ENCODE measurements at places on chromosomes 3 and 15.

DNA sequence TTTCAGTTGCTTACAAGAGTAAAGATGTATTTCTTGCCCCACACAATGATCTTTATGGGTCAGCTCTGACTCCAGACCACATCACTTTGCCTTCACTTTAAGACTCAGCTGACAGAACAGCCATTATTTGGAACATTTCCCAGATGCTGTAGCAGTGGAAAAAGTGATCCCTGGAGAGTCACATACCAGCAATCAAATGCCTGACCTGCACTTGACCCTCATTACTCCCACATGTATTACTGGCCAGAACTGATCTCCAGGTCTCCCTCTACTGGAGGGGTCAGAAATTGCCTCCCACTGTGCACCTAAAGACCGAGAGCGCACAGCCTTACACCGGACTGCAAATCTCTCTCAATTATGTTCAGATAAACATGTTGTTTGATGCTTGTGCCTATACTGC is 88.6 kb upstream of the ZNF385D start:
- no peak for DNase-seq

- no peak for DNase-seq
Measured at GRCh38 chr3:101849714-101850245, 466 bp downstream of the NFKBIZ start.

GRCh38 chr3:38099518-38099917 is 37.4 kb downstream of the ACAA1 start:
- no peak for DNase-seq

- DNase-seq = no peak
Measured at GRCh38 chr15:62254137-62254934, 89.3 kb upstream of the C2CD4B start.

DNA sequence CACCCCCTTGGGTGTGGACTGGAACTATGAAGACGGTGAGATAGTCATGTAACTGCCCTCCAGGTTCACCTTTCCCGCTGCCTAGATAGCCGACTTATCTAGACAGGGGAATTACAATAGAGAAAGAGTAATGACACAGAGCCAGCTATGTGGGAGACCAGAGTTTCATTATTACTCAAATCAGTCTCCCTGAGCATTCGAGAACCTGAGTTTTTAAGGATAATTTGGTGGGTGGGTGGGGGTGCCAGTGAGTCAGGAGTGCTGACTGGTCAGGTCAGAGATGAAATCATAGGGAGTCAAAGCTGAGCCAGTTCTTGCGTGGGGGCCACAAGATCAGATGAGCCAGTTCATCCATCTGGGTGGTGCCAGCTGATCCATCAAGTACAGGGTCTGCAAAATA is 19.7 kb upstream of the DNAJC19 start:
- no peak for DNase-seq

GRCh38 chr3:12177126-12177525 is 18.4 kb upstream of the TIMP4 start:
- DNase-seq = no peak

- DNase-seq = no peak
Measured at GRCh38 chr15:67091071-67091979, 25.9 kb downstream of the SMAD3 start.

DNA sequence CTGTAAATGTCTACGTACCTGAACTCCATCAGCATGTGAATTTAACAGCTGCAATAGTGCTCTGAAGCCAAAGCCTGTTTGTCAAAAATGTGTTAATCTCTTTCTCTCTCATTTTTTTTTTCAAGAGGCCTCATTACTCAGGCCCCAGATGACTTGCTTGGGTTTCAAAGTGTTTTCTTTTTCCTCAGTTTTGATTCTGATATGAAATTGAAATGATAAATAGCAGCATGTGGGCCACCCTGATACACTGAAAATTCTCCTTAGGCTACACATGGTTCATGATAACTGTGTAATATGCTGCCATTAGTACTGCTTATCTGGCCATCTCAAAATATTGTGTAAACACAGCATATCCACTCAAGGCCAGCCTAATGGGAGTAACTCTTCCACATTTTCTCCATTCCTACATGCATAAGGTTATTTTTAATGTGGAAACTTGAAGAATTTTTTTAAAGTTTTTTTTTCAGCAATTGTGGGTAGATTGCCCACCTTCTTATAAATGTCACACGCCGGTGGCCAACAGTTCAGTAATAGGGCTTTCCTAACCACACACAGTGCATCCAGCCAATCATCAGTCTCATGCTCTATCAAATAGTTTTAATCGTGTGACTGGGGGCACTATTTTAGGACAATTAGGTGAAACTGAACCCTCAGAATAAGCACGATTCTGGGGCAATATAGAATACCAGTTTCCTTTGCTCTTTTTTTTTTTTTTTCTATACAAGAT is 13.1 kb upstream of the DENND4A start:
- DNase-seq = no peak

DNA sequence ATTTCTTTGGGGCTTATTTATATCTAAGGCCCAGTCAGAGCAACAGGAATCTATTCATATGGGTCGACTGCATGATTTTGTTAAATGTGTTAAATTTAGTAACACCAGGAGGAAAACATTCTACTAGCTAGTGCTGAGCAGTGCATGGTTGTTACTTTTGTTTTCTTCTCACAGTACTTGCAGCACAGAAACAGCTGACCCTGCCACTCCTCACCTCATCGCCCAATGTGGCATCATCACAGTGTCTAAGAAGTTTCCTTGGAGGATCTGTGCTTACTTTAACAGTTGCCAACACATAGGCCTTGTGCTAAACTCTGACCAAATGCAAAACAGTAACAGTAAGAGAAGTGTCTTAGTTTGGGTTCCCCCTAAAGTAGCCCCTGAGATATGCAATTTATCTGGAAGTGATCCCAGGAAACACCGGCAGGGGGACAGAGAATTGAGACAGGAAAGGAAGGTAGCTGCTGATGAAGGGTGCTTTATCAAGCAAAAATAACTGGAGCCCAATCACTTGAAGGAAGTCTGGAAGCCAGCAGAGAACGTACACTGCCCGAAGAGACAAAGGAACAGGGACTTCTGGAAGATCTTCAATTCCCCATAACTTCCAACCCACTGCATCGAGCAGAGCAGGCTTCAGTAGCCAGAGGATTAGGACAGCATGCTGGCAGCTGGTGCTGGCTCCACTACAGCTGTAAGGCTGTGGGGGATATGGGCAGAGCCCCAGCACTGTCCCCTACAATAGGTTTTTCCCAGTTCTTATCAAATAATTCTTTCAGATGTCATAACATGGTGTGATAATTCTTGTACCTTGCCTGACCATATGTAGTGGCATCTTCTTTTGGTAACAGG is 36.0 kb upstream of the ULK4 start:
- DNase-seq = no peak

GRCh38 chr15:49415149-49415548 is 7.9 kb upstream of the FGF7 start:
- no peak for DNase-seq

DNA sequence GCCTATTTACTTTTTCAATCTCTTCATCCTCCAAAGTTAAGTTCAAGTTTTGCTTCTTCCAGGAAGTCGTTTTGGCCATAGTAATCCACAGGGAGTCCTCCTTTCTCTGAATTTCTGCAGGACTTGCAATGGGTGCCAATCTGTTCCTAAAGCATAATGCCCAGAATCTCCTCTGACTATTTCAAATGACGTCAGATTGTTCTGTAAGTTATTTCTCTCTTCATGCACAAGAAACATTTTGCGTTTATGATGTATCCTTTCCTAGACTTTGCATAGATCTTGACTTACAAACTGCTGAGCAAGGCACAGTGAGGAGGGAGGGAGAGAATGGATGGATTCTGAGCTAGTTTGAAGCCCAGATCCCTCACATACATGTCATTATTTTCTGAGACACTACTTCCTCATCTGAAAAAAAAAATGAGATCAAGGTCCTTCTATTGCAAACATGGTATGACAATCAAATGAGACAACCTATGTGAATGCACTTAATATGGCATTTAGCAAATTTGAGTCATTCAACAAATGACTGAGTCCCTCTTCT is 103.1 kb downstream of the MEX3B start:
- DNase-seq = no peak

DNA sequence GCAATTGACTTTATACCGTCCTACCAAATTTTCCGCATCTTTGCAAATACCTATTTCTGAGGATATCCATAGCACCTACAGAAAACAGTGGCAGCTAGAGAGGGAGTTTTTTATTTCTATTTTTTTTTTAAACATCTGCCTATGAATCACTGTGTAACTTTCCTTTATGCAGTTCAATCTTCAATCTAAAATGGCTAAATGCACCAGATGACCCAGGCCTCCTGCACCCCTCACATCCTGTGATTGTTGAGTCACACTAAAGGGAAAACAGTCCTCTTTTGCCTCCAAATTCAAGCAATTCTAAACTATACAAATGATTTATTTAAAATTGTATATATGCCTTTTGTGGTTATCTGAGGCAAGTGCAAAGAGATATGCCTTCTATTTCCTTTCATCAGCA is 20.1 kb upstream of the BCL6 start:
- DNase-seq = no peak

DNA sequence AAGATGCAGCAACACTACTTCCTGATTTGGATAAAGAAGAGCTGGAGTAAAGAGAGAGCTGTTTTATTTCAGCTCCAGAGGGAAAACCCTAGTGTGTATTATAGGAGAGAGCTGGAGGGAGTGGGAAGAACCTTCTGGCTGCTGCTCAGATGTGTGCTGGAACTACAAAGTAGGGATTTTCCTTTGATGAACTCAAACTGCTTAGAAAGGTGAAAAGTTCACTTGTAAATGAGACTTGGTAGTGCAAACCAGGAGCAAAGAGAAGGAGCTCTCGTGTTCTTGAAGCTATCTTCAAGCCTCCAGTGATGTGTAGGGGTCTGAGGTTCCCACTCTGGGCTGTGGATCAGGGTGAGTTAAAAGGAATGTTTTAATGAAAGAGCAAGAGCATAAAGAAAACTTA is 110.4 kb downstream of the EDEM1 start:
- no peak for DNase-seq

- no peak for DNase-seq
Measured at GRCh38 chr3:46524008-46524407, 26.2 kb downstream of the RTP3 start.

- DNase-seq = no peak
Measured at GRCh38 chr3:77407441-77407840, 367.5 kb downstream of the ROBO2 start.

- no peak for DNase-seq
Measured at GRCh38 chr15:67134067-67134838, 68.9 kb downstream of the SMAD3 start.

DNA sequence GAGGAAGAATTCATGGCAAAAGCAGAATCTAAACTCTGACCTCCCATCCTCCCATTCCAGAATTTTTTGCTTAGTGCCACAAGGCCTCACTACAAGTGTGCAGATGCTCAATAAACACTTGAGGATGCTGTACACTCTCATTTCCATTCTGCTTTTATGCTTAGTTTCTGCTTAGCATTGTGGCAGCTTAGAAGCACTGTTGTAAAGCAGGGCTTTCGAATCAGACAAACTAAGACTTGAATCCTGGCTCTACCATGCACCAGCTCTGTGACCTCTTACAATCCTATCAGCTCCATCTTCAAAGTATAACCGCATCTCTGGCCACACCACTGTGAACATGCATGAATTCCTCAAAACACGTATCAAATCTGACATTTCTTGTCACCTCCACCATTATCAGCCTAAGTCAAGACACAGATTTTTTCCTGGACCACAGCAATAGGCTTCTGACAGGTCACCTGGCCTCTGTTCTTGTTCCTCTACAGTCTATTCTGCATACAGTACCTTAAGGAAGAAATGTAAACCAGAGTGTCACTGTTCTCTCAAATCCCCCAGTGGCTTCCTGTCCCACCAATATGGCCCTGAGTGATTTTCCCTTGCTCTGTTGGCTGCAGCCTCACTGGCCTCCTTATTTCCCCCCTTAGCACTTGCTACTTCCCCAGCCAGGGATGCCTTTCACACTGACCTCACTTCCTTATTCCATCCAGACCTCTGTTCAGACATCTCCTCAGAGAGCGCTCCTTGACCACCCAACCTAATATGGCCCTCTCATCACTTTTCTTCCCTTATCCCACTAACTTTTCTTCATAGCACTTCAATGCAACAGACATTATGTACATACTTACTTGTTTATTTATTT is 8.1 kb upstream of the PHC3 start:
- no peak for DNase-seq

DNA sequence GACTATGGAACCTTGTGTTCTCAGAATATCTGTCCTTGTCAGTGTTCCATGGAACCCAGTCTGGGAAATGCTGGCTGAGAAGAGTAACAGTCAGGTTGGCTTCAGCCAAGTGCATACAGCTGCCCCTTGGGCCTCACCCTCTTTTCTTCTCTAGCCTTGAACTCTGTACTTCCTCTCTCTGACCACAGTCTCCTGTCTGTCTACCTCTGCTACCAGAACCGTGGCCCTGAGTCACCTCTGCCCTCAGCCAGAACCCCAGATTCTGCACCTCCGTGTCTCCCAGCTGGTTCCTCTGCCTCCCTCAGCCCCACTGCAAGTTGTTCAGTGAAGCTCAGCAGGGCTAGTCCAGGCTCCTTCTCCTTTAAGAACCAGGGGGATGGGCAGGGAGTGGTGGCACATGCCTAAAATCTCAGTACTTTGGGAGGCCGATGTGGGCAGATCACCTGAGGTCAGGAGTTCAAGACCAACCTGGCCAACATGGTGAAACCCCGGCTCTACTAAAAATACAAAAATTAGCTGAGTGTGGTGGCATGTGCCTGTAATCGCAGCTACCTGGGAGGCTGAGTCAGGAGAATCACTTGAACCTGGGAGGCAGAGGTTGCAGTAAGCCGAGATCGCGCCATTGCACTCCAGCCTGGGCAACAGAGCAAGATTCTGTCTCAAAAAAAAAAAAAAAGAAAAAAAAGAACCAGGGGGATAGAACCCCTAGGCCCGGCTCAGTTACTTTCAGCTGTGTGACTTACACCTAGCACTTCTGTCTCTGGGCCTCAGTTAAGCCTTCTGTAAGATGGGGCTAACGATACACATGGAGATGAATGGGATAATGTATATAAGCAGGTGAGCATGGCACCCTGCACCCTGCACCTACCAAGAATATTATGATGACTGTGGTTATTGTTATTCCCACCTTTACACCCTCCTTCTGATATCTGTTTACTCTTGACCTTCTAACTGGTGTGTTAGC is 24.3 kb upstream of the TATDN2 start:
- no peak for DNase-seq

DNA sequence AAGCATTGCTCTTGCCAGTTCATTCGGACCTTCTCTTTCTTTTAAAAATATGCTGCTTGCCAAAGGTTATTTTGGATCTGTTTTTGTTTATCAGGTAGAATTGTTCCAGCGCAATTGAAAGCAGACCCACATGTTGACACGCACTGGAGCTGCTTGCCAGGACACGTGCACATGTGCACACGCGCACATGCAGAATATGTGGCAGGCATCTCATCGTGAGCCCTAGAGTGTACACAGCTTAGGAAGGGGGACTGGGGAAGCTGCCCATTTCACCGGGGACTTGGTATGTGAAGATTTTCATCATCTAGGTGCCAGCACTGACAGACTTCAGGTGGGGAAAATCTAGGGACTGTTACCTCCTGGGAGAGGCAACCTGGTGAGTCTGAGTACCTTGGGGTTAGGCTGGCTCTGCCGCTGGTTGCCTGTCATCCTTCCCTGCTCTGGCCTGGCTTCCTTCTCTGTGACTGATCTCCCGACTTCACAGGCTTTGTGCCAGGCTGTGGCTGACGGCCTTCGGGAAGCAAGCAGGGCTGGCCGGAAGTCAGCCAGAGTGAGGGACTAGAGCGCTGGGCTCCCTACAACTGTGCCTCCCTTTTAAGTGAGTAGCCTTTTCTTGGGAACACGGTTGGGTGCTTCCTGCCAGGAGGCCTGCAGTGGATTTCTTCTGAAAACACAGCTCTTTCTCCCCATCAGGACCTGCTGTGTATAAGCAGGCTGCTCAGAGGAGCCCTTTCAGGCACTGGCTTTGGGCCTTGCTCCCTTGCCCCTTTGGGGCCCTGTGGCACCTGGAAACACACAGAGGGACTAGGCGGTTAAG is 129.3 kb downstream of the EEFSEC start:
- no peak for DNase-seq

- DNase-seq = no peak
Measured at GRCh38 chr3:123871946-123872345, 12.2 kb downstream of the MYLK start.

Data from hypothalamus (tissue), 51 donors.